CD4-positive, alpha-beta T cell (primary cell): ENCODE measurements at places on chromosomes 13 and 19. TPM values are rescaled to one million over a fixed set of nuclear protein-coding genes. Genes with fewer than 3 reads are reported as not detected.

GRCh38 chr19:43362745-43363144, 9.3 kb downstream of the CD177 start:
- no peak overlapping the region for H3K27ac ChIP-seq
- no peaks in the 10 kb centered on the region for H3K36me3 ChIP-seq
- no peaks in the 10 kb centered on the region for H3K4me1 ChIP-seq
- no peak overlapping the region for H3K4me3 ChIP-seq
- no peak for DNase-seq

- no peaks in the 10 kb centered on the region for H3K36me3 ChIP-seq
- peaks cover 12% of the 10 kb centered on the region for H3K4me1 ChIP-seq
- H3K27ac ChIP-seq = peak overlapping the region; percentile 64
- H3K27me3 ChIP-seq = no peaks in the 10 kb centered on the region
- peak overlapping the region; percentile 80 for H3K4me3 ChIP-seq
- DNase-seq = peak; percentile 32
These were observed 344 bp downstream of the NHLRC3 start for GRCh38 chr13:39038569-39039030.

DNA sequence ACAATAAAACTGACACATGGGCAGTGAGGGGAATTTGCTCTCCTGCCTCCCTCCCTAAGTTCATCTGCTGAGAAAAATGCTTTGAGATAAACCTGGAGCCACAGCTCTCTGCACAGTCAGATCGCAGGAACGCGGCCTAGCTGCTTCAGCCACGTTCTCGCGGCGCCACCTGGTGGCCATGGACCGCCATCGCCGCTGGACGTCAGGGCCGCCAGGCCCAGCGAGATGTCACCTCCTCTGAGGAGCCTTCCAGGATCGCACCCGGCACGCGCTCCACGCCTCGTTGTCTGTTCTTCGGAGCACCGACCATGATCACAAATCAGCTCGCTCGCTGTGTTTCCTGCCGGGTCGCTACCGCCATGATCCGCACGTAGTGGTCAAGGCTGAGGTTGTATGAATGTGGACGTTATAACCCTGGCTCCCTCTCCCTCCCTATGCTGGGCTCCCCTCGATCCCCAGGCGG, 20.6 kb upstream of the USP29 start:
- no peak overlapping the region for H3K27ac ChIP-seq
- DNase-seq = peak; percentile 37
- H3K4me1 ChIP-seq = peaks cover 10% of the 10 kb centered on the region
- H3K36me3 ChIP-seq = no peaks in the 10 kb centered on the region
- H3K4me3 ChIP-seq = no peak overlapping the region
- H3K27me3 ChIP-seq = peaks cover 5% of the 10 kb centered on the region

GRCh38 chr19:31253526-31254179, 95.6 kb downstream of the TSHZ3 start:
- no peak overlapping the region for H3K27ac ChIP-seq
- no peaks in the 10 kb centered on the region for H3K27me3 ChIP-seq
- H3K4me1 ChIP-seq = no peaks in the 10 kb centered on the region
- H3K4me3 ChIP-seq = no peak overlapping the region

DNA sequence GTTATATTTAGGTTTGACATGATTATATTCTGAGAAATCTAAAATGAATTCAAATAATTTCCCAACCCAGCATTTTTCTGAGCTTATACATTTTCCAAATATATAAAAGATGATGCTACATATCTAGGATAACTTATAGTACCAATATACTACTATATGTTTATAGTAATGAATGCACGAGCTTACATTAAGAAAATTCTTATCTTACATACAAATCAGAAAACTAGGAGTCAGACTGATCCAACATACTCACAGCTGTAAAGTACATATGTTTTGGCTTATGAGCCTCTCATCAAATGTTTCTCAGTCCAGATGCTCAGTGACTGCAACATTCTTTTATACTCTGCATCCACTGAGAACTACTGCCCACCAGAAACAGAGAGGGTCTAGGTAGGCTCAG, 491.3 kb upstream of the KLF12 start:
- H3K4me3 ChIP-seq = no peak overlapping the region
- DNase-seq = no peak
- no peak overlapping the region for H3K27ac ChIP-seq

GRCh38 chr19:17718947-17719711, at the start of gene MAP1S:
Gene MAP1S (plus strand): TSS chr19:17719480. CDS start chr19:17719503, 23 bp downstream.
- peak within 1 kb of the TSS; percentile 92 for H3K4me3 ChIP-seq
- peaks cover 8% of the 10 kb centered on the region for H3K36me3 ChIP-seq
- H3K27ac ChIP-seq = no peak within 1 kb of the TSS
- H3K4me1 ChIP-seq = peaks cover 39% of the 10 kb centered on the region
- no peaks in the 10 kb centered on the region for H3K27me3 ChIP-seq

GRCh38 chr13:107838588-107839161, 376.7 kb downstream of the LIG4 start:
- H3K27me3 ChIP-seq = no peaks in the 10 kb centered on the region
- H3K4me1 ChIP-seq = no peaks in the 10 kb centered on the region
- H3K4me3 ChIP-seq = no peak overlapping the region
- H3K27ac ChIP-seq = no peak overlapping the region

DNA sequence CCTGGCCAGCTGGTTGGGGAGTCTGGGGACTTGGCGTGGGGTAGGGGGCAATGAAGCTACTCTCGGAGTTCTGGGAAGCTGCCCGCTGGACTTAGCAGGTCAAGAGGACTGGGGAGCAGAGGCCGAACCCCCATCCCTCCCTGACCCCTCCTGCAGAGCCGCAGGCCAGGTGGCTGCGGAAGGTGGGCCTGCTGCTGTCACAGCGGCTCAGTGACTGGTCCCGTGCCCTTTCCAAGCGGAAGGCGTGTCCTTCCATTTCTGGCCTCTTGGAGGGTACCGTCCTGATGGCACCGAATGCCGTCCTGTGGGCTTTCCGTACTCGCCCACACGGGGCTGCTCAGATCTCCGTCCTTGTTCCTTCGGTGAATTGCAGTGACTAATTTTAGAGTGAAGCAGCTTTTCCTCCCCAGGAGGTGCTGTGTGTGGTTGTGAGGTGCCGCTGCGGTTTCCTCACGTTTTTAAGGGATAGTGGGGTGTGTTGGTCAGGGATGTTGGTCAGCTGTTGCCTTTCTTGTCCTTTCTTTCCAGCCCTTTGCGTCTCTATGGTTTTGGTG, 20.8 kb downstream of the DOT1L start:
- no peak overlapping the region for H3K27ac ChIP-seq
- no peaks in the 10 kb centered on the region for H3K4me1 ChIP-seq
- DNase-seq = no peak
- H3K4me3 ChIP-seq = no peak overlapping the region
- peaks cover 41% of the 10 kb centered on the region for H3K36me3 ChIP-seq

- peak overlapping the region; percentile 28 for H3K4me3 ChIP-seq
- H3K4me1 ChIP-seq = peaks cover 72% of the 10 kb centered on the region
- peak; percentile 49 for DNase-seq
- peak overlapping the region; percentile 26 for H3K27ac ChIP-seq
- H3K27me3 ChIP-seq = no peaks in the 10 kb centered on the region
These were observed 30.0 kb downstream of the VAV1 start for GRCh38 chr19:6802336-6803035.

- no peak for DNase-seq
- H3K4me3 ChIP-seq = no peak overlapping the region
- no peaks in the 10 kb centered on the region for H3K27me3 ChIP-seq
- no peaks in the 10 kb centered on the region for H3K36me3 ChIP-seq
- H3K4me1 ChIP-seq = no peaks in the 10 kb centered on the region
- no peak overlapping the region for H3K27ac ChIP-seq
These were observed 260.0 kb upstream of the DACH1 start for GRCh38 chr13:72127031-72127430.

DNA sequence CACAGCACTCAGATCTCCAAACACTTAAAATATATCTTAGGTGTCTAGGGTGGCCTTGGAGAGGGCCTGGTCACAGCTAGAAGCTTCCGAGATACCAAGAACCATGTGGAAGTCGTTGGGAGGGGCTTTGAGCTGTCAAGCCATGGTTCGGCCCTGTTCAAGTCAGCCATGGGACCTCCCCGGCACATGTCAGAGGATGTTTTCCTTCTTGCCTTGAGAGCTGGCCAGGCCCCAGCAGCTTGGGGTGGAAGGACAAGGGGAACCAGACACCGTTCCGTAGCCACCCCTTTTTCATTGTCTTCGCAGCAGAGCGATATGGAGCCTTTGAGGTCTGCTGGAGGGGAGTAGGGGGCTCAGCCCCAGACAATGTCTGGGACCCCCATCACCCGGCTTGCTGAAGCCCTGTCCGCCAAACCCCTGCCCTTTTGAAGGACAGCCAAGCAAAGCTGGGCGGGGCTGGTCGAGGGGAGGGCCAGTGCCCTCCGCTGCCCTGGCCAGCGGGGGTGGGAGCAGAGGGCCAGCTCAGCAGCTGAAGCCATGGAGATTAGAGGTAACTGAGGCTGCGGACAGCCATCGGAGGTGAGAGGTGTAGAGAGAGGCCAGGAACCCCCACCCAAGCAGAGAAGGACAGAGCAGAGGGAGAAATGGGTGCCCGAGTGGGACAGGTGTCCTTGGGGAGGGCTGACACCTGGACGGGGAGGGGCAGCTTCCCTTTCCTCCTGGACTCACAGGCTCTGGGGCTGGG, 435 bp downstream of the KLK11 start:
- H3K27me3 ChIP-seq = peaks cover 29% of the 10 kb centered on the region
- no peaks in the 10 kb centered on the region for H3K36me3 ChIP-seq
- no peak for DNase-seq
- H3K27ac ChIP-seq = no peak overlapping the region
- no peaks in the 10 kb centered on the region for H3K4me1 ChIP-seq
- H3K4me3 ChIP-seq = no peak overlapping the region

GRCh38 chr13:57630661-57631595, 616 bp upstream of the PCDH17 start:
- peaks cover 60% of the 10 kb centered on the region for H3K27me3 ChIP-seq
- peaks cover 47% of the 10 kb centered on the region for H3K4me1 ChIP-seq
- H3K4me3 ChIP-seq = peak overlapping the region; percentile 44
- no peak overlapping the region for H3K27ac ChIP-seq

DNA sequence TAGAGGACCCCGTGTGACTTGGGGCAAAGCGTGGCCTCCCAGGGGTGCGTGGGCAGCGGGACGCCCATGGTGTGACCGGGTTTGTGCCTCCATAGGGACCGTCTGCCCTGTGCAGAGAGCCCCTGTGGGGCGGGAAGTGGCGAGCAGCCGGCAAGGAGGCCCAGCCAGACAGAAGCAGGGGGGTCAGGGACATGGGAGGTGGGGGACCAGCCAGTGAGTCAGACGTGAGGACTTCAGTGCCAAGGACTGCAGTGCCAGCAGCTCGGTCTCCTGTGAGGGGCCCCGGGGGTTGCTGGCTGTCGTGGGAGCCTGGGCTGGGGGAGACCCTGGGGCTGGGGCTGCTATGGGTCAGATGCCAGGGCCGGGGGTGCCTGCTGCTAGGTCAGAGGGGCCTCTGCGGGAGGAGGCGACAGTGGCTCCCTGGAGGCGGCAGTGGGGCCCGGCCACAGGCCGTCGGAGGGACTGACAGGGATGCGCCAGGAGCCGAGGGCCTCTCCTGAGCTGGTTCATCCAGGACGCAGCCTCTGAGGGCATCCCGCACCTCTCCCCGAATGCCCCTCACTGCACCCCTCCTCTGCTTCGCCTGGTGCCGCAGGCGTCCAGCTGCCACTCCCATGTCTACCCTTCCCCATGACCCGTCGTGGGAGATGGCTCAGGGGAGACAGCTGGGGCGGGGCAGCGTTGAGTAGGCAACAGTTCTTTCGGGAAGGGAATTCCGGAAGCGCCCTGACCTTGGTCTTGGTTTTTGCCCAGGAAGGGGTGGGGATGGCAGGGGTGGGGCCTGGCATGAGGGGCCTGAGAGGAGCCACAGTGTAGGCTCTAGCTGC, 80.0 kb downstream of the KDM4B start:
- H3K27me3 ChIP-seq = no peaks in the 10 kb centered on the region
- DNase-seq = no peak
- peaks cover 30% of the 10 kb centered on the region for H3K36me3 ChIP-seq
- H3K4me3 ChIP-seq = no peak overlapping the region

Gene GPX4
- total RNA-seq = 175 TPM

Gene LGALS14
- total RNA-seq = not detected

Gene ZNF223
- 1.1 TPM for total RNA-seq

Gene GFY
- total RNA-seq = not detected

Gene SMAD9
- total RNA-seq = not detected

Gene ZGLP1
- total RNA-seq = 1.6 TPM

Gene ZNF837
- 0.71 TPM for total RNA-seq

Gene RETN
- not detected for total RNA-seq

Gene ZNF491
- total RNA-seq = 0.41 TPM

Gene GPATCH1
- 5.5 TPM for total RNA-seq

Gene PINLYP
- not detected for total RNA-seq

Gene ZNF784
- 11.8 TPM for total RNA-seq
